ENCODE measurements at places on chromosomes 6 and 20.

- DNase-seq = no peak
Observed at GRCh38 chr20:13960119-13960518, 30.3 kb downstream of the SEL1L2 start.

DNA sequence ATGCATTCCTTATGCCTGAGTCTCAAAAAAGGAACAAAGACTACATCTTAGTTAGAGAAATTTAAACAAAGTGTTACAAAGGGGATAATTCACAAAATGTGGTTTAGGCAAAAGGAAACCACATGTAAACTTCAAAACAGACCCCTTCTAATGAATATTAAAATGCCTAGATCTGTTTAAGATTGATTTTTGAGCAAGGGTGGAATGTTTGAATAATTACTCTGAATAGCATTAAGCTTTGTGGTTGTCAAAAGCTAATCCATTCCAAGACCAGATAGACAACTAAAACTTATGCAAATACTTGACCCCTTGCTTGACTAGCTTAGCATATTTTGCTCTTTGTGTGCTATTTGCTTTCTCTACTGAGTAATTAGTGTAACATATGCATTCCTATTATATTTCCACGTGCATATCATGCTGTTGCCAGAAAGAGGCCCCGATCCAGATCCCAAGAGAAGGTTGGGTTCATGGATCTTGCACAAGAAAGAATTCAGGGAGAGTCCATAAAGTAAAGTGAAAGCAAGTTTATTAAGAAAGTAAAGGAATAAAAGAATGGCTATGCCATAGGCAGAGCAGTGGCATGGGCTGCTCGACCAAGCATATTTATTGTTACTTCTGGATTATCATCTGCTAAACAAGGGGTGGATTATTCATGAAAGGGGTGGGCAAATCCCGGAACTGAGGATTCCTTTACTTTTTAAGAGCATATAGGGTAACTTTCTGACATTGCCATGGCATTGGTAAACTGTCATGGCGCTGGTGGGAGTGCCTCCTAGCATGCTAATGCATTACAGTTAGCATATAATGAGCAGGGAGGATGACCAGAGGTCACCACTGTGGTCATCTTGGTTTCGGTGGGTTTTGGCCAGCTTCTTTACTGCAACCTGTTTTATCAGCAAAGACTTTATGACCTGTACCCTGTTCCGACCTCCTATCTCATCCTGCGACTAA, 1193.4 kb upstream of the EYS start:
- DNase-seq = no peak

DNA sequence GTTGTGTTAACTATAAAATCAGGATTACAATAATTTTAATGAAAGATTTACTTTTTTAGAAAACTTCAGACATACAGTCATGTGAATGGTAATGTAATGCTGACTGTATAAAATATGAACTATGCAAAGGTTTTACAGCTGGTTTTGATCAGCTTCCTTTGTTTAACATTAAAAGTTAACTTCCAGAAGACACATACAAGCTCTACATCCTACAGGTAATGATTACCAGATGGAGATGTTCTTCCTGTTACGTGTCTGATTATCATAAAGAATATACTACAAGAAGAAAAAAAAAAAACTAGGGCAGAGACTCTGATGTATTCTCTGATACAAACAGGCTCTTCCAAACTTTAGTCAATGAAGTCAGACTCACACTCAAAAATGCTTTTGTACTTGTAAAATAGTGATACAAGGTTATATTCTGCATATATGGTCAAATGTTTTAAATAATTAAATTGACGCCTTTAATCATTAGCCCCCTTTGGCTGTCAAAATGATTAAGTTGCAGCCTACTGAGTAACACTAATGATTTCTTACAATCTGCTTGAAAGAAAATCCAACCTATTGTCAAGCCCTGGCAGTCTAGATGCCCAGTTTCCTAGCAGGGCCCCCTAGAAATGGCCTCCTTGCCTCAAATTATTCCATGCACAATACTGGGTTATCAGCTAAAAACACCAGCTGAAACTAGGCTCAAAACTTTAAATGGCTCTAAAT, 251.8 kb upstream of the RUNX2 start:
- DNase-seq = no peak

DNA sequence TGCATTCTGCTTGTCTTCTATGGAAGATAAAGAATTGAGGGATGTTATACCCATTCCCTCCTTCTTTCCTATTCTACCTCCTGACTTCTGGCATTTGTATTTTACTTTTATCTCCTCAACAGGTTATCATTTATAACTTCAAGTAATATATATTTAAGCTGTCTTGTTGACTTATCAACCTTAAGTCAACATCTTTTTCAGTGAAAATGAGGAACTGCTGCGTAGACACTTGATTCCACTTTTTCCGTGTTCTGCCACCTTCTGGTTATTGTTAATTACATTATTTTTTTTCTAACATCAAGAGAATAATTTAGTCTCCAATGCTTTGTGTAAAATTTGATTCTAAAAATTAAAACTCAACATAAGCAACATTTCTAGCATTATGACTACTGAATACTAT, 107.5 kb downstream of the PRKN start:
- no peak for DNase-seq

- no peak for DNase-seq
Observed at GRCh38 chr6:126145351-126145750, 159.0 kb downstream of the TRMT11 start.

GRCh38 chr6:140571145-140571544, 1196.7 kb upstream of the CITED2 start:
- no peak for DNase-seq

GRCh38 chr20:51388227-51388626, 154.3 kb downstream of the NFATC2 start:
- peak; percentile 24 for DNase-seq

DNA sequence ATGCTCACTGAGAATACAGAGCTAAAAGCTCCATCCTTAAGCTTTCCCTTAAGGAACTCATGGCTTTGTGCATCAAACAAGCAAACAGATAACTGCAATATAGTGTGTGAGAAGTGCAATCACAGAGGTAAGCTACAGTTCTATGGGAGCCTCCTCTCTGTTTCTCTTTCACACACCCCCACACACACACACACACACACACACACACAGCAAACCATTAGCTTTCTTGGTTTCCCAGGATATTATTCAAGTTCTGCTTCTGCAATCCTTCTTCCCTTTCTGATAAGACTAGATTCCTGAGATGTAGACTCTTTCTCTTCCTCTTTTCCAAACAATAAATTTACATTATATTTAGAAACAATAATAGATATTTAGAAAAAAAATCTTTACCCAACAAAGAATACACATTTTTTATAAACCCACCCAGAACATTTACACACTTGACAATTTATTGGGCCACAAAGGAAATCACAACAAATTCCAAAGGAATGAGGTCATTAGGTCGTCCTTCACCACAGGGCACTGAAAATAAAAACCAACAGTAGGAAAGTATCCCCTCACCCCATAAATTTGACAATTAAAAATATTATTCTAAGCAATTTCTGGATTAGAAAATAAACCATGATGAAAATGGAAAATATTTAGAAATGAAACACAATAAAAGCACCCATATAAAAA, 9.3 kb upstream of the GFOD1 start:
- DNase-seq = peak; percentile 29

DNA sequence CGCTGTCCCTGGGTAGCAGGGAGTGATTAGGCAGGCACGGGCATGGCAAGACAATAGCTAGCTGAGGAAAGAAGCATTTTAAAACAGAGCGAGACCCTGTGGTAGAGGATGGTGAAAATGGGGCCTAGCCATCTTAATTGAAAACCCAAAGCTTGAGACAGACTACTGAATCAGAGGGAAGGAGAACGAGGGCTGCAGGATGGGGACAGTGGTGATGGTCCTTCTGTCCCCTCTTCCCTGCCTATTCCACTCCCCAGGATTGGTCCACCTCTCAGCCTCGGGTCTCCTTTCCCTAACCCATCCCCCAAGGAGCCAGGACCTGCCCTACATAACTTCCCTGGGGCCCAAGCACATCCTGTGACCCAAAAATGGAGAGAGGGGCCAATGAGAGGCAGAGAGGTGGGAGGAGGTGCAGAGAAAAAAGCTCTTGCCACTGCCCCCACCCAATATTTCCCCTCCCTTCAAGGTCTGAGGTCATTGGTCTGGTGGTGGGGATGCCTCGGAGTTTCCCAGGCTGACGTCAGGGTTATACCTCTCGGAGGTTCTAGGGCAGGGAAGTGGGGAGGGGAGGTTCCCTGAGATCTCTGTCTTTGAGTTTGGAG, 884 bp upstream of the CUTA start:
- DNase-seq = no peak

GRCh38 chr20:33674294-33675135, at the start of gene NECAB3:
Gene NECAB3, minus strand, starts transcription at chr20:33674428. Its CDS starts 76 bp downstream, at chr20:33674352.
- DNase-seq = peak; percentile 75

GRCh38 chr6:165744555-165745228, 81.7 kb upstream of the PDE10A start:
- DNase-seq = no peak

DNA sequence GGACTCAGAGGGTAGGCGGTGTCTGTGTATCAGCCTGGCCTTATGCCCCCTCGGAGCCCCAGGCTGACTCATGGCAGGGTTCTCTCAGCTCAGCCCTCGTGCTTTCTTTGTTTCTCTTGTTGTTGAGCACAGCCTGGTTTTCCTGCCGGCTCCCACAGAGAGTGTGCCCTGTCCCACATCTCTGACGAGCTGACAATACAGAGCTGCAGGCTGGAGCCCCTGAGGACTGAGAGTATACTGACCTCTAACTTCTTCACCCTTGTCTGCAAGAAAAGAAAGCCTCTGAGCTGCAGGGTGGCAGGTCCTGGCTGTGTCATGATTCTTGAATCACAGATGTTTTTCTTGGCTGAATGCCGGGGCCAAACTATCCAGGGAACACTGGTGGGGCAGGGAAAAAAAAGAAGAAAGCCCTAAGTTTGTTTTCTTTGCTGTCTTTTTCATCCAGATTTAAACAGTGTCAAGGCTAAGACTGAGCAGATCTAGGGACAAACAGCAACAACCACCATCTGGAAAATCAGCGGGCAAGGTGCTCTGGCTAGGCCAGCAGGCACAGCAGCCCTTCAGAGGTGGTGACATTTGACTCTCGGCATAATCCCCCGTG, 63.3 kb upstream of the ZNF133 start:
- DNase-seq = peak; percentile 81

GRCh38 chr6:1317302-1317815, 5.5 kb downstream of the FOXQ1 start:
- no peak for DNase-seq

DNA sequence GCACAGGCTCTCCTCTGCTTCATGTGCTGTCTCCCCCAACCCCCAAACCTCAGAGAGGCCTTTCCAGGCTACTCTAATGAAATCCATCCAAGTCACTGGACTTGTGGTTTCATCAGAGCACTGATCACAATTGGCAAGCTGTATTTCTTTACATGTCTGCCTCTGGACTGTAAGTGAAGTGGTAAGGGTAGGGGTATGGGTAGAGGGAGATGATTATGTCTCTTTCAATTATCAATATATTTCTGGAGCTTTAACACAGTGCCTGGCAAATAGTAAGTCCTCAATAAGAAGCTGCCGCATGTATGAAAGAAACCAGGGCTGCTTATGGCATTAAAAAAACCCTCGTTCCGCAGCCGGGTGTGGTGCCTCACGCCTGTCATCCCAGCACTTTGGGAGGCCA, 5.4 kb downstream of the TRERF1 start:
- no peak for DNase-seq

DNA sequence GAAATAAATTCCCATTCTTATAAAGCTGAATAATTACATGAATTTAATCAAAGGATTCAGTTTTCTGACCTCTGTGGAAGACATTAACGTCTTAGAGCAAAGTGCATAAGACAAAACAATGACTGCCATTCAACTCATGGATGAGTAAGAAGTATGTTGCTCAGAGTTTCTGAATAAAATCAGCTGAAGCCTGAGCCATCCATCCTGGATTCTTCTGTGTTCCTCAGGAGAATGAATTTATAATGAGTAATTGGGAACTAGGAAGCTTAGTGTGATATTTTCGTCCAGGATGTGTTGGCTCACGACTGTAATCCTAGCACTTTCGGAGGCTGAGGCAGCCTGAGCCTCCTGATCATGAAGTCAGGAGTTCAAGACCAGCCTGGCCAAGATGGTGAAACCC, 62.8 kb downstream of the PERP start:
- DNase-seq = no peak

- no peak for DNase-seq
Observed at GRCh38 chr20:57416296-57417022, 25.3 kb downstream of the RBM38 start.

DNA sequence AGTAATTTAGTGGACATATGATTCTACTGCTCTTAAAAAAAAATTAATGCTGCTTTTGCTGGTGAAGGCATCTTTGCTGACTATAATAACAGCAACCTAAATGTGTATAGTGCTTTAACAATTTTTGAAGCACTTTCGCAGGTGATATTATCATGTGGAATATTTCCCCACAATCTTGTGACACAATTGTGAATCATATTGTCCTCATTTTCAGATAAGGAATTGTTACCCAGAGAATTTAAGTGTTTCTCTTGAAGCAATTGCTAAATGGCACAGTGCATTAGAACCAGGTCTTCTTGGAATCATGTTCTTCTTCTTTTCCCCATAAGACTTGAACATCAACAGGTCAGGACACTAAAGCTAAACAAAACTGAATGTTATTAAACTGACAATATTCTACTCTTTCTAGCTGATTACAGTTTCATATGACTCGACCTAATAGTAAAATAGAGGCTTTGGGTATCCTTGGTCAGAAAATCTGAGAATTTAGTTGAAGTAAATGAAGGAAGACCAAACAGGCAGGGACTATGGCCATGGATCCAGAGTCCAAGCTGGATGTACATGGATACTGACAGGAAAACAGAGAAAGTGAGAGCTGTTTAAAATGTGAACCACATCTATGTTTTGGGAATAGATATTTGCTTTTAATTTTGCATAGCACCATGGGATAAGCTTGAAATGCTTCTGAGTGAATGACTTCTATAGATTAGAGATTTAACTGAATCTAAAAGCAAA, 121.8 kb upstream of the SLC35B3 start:
- DNase-seq = no peak

- DNase-seq = peak; percentile 94
Observed at GRCh38 chr20:49344975-49345374, 67.1 kb upstream of the ZNFX1 start.

GRCh38 chr6:90180526-90180925, 116.1 kb downstream of the BACH2 start:
- DNase-seq = no peak

DNA sequence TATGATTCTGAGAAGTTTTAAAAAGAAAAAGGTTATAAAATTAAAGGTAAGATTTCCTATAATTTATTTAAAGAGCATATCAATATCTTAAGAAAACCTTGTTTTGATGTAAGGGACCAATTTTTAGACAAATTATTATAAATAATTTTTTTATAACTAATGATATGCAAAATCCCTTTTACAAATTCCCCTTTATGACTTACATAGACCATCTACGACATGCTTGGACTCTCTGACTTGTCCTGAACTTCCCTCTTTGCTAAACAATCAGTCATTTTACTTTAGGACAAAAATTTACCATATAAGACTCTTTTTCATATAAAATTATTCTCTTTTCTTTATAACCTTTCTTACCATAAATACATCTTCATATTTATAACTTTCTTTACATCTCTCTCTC, 15.3 kb upstream of the ANGPT4 start:
- DNase-seq = no peak

GRCh38 chr6:43972913-43973300, 154.3 kb downstream of the MRPL14 start:
- peak; percentile 38 for DNase-seq

- DNase-seq = peak; percentile 46
Observed at GRCh38 chr20:51196991-51197651, 174.2 kb upstream of the KCNG1 start.

- no peak for DNase-seq
Observed at GRCh38 chr6:6357530-6357929, 37.1 kb upstream of the F13A1 start.

All from SJSA1 (cell line).